ENCODE measurements at places on chromosomes 4 and X.

- no peak for DNase-seq
These were observed 58.8 kb downstream of the FRMPD4 start for GRCh38 chrX:12197030-12197429.

GRCh38 chr4:5918331-5918985 lies 25.6 kb upstream of the CRMP1 start:
- no peak for DNase-seq

DNA sequence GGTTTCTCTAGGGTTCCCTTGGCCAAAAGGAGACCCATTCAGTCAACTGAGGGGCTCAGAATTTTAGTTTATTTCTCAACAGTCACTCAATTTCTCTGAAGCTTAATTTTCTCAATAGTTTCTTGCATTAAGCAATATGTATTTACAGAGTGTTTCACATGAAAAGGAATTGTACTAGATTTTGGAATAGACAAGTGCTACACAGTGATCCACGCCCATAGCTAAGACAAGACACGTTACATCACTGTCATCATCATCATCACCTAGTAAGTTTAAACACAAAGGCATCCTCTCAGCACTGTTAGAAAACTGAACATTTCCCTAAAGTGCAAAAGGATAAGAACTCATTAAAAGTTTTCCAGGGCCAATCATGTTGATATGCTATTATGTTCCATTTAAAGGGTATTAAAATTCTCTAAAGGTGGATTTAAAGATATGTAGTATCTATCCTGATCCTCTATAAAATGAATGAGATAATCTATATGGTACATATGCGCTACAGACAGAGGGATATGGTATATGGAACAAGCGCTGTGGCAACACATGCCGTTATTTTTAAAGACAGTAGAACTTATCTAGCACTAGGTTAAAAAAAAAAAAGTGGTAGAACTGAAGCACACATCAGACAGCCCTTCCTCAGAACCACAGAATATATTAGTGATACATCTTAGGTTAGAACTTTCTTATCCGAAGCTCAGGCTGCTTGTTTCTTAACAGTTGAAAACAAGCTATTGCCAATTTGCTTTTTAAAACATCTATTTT lies 12.1 kb downstream of the PPA2 start:
- no peak for DNase-seq

DNA sequence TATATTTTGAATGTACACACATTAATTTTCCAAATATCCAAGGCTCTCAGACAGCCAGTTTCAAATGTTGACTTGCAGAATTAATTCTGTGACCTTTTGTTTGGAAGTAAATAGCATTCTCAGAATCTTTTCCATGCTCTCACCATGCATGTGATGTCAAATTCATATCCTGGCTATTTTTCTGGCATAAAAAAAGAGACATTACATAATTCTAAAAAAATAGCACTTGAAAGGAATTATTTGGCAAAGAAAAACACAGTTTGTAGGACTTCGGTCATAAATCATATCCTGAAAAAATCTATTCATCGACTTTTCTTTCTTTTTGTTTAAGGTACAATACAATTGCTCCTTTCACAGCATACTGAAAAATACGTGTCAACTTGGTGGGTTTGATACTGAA lies 111.2 kb downstream of the GLRA3 start:
- DNase-seq: no peak

DNA sequence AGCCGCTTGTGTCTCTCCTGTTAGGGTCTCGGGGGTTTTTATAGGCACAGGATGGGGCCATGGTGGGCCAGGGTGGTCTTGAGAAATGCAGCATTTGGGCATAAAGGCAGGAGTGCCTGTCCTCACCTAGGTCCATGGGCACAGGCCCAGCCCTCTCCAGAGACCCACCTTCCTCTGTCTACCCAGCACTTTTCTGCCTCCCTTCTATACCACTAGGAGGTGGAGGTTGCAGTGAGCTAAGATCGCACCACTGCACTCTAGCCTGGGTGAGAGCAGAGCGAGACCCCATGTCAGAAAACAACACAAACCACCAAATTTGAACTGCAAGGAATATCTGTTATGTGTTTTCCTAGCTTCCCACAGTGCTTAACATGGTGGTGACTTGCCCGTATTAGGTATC lies 38.0 kb downstream of the MOB1B start:
- DNase-seq: no peak

DNA sequence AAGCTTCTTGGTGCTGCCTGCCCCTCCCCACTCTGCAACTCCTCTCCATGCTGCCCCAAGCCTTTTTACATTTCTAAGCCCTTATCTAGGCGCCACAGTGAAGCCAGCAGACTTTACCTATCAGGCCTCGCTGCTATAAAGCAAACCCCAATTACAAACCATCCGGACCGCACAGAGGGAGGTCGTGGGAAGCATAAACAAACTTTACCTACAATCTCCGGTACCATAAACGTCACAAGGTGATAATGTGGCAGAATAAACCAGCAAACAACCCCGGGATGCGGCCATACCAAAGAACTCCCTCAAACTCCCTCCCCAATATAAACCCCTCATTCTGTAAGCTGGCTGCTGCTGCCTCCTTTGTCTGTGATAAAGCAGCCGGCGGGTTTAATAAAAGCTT lies 54.0 kb upstream of the ZCCHC13 start:
- no peak for DNase-seq

- no peak for DNase-seq
These were observed 856.3 kb downstream of the RPA4 start for GRCh38 chrX:97740044-97740443.

DNA sequence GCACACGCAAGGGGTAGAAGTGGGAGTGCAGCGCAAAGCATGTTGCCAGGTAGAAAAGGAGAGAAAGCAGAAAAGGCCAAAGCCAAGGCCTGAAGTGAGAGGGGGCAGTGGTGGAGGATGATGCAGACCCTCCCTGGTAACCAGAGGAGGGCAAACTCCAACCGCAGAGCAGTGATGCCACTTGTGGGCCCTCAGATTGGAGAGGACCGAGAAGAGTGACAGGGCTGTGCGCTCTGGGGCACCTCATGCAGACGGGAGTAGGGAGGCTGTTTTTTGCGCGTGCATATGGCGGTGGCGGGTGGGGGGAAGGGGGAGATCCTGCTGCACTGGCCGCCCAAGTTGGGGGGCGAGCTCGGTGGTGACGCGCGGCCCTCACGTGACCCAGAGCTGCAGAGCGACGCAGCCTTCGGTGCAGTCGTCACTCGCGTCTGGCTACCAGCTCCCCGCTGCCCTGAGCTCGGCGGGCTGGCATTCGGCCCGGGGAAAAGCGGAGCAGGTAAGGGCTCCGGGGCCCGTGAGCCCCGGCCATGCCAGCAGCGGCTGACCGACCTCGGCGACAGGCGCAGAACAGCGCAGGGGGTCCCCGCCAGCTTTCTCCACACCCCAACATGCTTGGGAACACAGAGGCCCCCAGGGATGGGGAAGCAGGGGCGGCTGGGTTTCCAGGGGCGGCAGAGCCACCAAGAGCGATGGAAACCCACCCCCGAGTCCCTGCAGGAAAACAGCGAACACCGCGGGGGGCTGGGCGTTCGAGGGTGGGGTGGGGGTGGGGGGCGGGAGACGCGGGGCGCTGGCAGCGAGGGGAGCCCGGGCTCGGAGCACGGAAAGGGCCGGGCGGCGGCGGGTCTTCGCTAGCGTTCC lies at the start of gene BEX3:
BEX3 (plus strand) TSS at position 421 of the 861 bp plus-strand sequence. CDS start 984 bp downstream, outside the sequence.
- peak; percentile 47 for DNase-seq

DNA sequence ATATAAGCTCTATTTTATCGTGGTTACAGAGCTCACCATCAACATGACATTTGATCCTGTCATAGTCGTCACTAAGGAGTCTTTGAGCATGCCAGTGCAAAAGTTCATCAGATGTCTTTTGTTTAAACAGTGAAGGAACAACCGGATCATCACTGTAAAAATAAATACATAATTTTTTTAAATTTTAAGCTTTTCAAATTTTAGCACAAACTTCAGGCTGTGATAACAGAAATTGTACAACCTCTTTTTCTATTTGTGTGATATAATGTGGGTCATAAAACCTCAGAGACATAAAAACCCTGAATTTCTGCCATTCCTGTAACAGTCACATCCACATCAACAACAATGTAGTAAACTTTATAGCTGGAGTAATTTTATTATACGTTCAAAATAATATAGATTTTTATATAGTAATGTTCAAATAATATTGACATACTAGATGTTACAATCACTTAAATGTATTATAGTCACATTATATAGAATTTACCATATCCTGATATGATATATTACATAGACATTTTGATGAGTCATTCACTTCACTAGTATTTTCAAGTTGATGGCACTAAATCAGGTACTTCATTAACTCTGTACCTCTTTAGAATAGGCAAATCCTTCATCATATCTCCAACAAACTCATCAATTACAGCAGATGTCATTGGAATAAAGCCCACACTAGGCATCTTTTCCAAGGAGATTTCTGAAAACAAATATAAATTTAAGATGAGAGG lies 47.7 kb downstream of the DDX60L start:
- DNase-seq: no peak

- DNase-seq: no peak
These were observed 184.2 kb upstream of the CTSO start for GRCh38 chr4:156137679-156138473.

GRCh38 chrX:14899607-14900006 lies 26.4 kb downstream of the MOSPD2 start:
- no peak for DNase-seq

DNA sequence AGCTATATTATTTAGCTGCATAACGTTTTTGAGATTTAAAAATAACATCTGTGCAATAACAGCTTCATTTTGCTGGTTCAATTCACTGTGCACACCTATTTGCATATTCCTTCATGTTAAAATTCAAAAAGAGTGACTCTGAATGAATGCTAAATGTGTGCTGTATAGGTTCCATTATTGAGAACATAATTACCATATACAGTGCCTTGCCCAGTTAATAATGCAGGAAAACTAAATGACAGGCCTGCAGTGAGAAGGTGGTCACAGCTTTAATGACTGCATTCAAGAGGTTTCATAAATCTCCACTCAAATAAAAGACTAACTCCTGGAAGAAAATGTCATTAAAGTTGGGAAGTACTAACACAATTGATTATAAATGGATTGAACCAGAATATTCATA lies 1183.2 kb upstream of the ADGRL3 start:
- DNase-seq: no peak

- no peak for DNase-seq
These were observed 15.3 kb downstream of the SEPSECS start for GRCh38 chr4:25144870-25145481.

DNA sequence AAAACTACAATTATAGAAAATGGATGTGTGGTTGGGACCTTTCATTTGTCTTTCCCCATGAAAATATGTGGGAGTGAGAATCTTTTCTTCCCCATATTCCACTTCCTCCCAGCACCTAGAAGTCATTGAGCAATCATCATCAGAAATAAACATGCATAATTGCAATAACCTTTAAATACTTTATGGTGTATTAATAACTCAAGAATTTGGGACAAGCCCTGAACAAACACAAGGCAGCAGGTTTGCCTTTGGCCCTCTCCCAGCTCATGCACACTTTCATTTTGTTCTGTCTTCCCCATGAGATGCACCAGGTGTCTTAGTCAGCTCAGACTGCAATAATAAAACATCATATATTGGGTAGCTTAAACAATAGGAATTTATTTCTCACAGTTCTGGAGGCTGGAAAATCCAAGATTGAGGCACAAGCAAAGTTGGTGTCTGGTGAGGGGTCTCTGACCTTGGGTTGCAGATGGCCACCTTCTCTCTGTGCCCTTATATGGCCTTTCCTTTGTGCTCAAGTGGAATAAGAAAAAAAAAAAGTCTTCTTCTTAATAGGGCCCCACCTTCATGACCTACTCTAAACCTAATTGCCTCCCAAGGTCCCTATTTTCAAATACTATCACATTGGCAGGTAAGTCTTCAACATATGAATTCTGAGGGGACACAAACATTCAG lies 34.7 kb upstream of the TMEM184C start:
- DNase-seq: no peak

GRCh38 chrX:43176686-43177085 lies 398.7 kb upstream of the PPP1R2C start:
- no peak for DNase-seq

DNA sequence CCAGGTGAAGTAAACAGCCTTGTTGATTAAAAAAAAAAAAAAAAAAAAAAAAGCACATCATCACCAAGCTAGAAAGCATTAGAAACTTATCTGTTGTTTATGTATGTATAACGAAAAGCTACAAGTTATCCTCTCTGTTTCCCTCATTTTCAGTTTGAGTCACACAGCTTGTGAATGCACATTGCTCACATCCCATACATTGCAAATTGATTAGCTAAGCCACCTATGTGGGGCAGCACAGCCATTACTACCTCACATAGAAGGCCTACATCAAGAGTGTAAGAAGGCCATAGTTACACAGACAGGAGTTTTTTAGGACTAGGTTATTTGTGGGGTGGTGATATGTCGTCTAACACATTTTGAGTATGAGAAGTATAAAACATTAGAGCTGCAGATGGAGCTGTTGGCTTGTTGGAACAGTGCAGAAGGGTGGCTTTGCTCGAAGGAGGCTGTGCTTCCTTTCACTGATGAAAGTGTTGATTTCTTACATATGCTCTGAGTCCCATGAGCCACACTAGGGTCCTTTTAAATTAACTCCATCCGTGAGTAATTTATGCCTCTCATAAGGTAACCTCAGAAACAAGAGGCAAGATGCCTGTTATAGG lies 431.6 kb downstream of the GABRG1 start:
- DNase-seq: no peak

GRCh38 chr4:30783751-30784150 lies 63.6 kb downstream of the PCDH7 start:
- DNase-seq: no peak

GRCh38 chrX:24248042-24248441 lies 65.8 kb downstream of the SUPT20HL2 start:
- no peak for DNase-seq

DNA sequence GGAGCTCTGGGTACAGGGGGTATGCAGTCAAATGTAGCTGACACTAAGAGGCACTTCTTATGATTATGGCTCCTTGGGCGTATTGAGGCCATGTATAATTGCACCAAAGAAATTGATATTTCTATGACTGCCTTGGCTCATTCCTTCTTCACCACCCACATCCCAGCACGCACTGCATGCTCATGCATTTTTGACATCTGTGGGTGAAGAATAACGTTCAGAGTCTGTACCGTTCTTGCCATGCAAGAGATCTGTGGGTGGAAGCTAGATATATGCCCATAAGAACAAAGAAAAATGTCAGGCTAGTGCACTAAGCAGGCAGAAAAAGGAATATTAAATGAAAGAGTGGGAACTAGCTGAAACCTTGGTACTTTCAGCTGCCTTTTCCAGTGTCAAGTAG lies 93.4 kb downstream of the EMCN start:
- no peak for DNase-seq

- no peak for DNase-seq
These were observed 252.6 kb upstream of the MAD2L1 start for GRCh38 chr4:120319046-120319767.

DNA sequence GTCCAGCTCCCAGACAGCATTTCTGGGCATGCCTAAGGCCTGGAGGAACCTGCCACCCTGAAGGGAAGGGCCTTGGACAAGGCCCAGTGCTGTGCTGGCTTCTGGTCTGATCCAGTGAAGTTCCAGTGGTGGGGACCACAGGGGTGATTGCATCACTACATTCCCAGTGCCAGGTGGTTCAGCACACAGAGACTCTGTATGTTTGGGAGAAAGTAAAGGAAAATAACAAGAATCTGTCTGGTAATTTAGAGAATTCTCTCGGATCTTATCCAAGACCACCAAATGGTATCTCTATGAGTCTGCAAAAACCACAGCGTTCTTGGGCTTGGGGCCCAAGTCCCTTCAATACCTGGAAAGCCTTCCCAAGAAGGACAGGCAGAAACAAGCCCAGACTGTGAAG lies 131.8 kb upstream of the MAD2L1 start:
- DNase-seq: no peak

All from stimulated activated CD8-positive, alpha-beta memory T cell treated with anti-CD3 and anti-CD28 coated beads, Interleukin-4, amount 100 ng/mL, for 48 hours (primary cell).